ENCODE measurements at places on chromosomes 1 and 21. TPM values are rescaled to one million over a fixed set of nuclear protein-coding genes. Genes with fewer than 3 reads are reported as not detected.

GRCh38 chr1:204980840-204981405, 62.1 kb upstream of the CNTN2 start:
- H3K4me1 ChIP-seq: peaks cover 34% of the 10 kb centered on the region
- H3K27me3 ChIP-seq: no peaks in the 10 kb centered on the region
- no peak overlapping the region for H3K4me3 ChIP-seq
- DNase-seq: no peak
- no peak overlapping the region for H3K27ac ChIP-seq

- no peak overlapping the region for H3K4me3 ChIP-seq
- H3K4me1 ChIP-seq: no peaks in the 10 kb centered on the region
- DNase-seq: no peak
- H3K27ac ChIP-seq: no peak overlapping the region
Observed at GRCh38 chr1:201219481-201220387, 29.1 kb downstream of the IGFN1 start.

ATAD3C gene
- total RNA-seq: 0.56 TPM

GRCh38 chr1:230851291-230851691, 17.0 kb downstream of the C1orf198 start:
- no peaks in the 10 kb centered on the region for H3K36me3 ChIP-seq
- no peak for DNase-seq
- H3K4me1 ChIP-seq: no peaks in the 10 kb centered on the region
- no peaks in the 10 kb centered on the region for H3K27me3 ChIP-seq
- H3K4me3 ChIP-seq: no peak overlapping the region

DNA sequence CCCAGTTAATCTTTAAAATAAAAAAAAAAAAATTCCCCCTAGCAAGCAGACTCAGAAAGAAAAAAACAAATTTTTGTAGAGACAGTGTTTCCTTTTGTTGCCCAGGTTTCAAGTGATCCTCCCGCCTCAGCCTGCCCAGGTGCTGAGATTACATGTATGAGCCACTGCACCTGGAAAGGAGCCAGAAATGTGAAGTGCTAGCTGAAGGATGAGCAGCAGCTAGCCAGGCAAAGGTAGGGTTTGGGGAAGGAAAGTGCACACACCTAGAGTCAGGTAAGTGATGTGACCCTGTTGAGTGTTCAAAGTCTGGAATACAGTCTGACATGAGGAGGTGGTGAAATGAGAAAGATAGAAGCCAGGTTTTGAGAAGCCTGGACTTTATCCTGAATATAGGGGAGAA, 1.7 kb downstream of the AKR1A1 start:
- peaks cover 18% of the 10 kb centered on the region for H3K4me1 ChIP-seq
- DNase-seq: no peak
- H3K36me3 ChIP-seq: peaks cover 4% of the 10 kb centered on the region
- H3K27ac ChIP-seq: no peak overlapping the region

Measured in B cell (primary cell).